ENCODE measurements at places on chromosomes 13 and 19. TPM values are rescaled to one million over a fixed set of nuclear protein-coding genes. Genes with fewer than 3 reads are reported as not detected.

DNA sequence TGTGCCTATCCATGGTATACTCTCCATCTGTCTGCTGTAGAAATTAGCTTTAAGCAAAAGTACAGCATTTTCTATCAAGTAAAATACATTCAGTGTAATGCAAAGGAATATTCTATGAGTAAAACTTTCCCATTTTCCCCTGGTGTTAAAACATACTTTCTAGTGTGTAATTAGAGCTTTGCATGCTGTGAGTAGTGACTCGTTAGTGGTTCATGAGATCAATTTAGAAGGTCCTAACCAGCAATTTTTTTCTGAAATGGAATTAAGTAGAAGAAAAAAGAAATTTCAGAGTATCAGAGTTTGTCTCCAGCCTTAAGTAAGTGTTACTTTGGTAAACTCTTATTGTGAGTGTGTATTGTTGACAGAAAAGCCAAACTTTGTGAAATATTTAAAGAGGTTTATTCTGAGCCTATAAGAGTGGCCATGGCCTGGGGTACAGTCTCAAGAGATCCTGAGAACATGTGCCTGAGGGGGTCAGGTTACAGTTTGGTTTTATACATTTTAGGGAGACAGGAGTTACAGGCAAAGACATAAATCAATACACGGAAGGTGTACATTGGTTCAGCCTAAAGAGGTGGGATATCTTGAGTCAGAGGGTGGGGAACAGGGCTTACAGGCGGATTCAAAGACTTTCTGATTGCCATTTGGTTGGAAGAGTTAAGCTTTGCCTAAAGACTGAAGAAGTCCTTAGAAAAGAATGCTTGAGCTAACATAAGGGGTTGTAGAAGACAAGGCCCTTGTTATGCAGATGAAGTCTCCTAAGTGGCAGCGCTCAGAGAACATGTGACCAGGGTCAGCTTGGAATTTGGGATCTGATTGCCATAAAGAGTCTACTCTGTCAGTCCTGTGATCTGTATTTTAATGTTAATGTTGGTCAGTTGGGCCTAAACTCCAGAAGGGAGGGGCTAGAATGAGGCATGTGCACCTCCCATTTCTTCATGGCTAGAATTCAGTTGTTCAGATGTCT, 25.5 kb downstream of the FAM187B start:
- DNase-seq, result no peak

The CPB2 gene
- 0.44 TPM for total RNA-seq

DNA sequence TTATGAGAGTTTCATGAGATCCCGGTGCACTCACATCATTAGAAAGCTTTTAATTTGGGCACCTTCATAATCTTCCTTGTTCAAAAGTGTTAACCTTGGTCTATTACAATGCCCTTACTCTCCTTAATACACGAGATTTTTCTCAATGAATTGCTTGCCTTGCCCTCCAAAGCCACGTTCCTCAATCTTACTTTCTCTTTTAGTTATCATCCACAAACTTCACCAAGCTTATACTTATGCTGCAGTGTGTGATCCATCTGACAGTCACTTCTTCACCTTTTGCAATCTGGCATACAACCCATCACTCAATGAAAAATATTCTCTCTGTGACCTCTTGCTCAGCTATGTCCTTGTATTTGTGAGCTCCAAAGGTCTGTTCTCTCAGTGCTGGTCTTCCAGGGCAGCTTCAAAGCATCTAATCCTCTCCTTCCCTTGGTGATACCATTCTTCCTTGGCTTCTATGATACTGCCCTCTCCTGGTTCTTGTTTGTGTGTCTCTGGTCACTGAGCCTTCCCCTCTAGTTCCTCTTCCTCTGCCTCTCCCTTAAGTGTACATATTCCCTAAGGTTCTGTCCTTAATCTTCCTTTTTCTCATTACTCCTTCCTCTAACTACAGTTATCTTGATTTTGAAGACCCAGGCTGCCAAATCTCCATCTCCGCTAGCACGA, 202.2 kb upstream of the STARD13 start:
- DNase-seq, result no peak

DNA sequence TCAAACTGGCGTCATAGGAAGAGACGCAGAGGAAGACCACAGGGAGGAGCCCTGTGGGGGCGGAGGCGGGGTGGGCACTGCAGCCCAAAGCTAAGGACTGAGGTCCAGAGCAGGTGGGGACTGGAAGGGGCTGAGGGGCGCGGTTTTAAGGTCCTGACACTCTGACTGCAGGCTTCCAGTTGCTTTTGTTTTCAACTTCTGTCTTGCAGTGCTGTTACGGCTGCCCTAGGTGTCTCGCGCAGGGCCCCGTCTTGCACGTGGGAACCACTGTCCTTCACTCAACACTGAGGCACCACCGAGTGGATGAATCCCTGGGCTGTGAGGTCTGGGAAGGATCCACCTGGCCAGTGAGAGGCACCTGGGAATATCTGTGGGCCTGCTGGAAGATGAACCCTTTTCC, 76.0 kb downstream of the TEX29 start:
- DNase-seq, result no peak

The IQCN gene
- 2.2 TPM for total RNA-seq
